ENCODE measurements at places on chromosomes 5 and 9.

GRCh38 chr9:87290241-87291052 lies 207.2 kb upstream of the DAPK1 start:
- no peak for DNase-seq

GRCh38 chr9:103900466-103900865 lies 193.6 kb upstream of the SMC2 start:
- DNase-seq = no peak

DNA sequence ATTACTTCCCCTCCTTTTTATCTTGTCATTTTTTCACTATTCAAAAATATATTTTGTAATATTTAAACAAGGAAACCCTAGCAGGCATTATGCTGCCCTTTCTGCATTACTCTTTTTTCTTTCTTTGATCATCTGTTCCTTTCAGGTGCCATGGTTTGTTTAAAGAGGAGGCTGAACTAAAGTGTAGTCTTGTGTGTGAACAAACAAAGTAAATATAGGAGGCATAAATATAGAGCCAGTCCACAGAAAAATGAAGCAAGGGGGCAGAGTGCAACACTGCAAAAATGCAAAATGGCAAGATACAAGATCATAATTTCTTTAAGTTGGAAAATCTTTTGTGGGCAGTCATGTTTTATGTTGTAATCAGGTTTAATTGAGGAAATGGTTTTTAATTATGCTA lies 947.3 kb upstream of the COX7C start:
- no peak for DNase-seq

- no peak for DNase-seq
These were observed 11.6 kb upstream of the DBN1 start for GRCh38 chr5:177484902-177485549.

- peak; percentile 21 for DNase-seq
These were observed 276.5 kb downstream of the ARHGEF28 start for GRCh38 chr5:73902327-73903051.

DNA sequence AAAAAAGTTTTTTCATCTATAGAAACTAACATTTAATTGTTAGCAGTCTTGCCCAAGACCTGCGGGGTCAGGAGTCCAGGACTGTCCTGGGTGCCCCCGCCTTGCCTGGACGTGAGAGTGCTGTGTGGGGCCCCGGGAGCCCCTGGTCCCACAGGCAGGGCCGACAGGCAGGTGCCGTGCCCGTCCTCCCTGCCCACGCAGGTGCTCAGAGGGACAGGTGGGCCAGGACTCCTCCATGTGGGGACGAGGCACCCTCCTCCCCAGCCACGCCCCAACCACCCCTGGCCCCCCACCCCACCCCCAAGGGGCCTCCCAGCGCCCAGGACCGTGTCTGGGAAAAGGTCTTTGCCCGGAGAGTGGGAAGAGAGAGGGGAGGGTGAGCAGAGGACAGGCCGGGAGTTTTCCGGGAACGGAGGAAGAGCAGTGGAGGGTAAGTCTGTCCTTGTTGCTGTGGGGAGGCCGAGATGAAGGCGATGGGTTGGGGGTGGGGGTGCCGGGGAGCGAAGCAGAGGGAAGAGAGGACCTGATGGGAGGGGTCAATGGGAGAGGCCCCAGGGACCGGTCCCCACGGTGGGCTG lies 2.7 kb upstream of the LCN12 start:
- no peak for DNase-seq

GRCh38 chr9:135410421-135410820 lies 69.2 kb upstream of the PPP1R26 start:
- DNase-seq = no peak

DNA sequence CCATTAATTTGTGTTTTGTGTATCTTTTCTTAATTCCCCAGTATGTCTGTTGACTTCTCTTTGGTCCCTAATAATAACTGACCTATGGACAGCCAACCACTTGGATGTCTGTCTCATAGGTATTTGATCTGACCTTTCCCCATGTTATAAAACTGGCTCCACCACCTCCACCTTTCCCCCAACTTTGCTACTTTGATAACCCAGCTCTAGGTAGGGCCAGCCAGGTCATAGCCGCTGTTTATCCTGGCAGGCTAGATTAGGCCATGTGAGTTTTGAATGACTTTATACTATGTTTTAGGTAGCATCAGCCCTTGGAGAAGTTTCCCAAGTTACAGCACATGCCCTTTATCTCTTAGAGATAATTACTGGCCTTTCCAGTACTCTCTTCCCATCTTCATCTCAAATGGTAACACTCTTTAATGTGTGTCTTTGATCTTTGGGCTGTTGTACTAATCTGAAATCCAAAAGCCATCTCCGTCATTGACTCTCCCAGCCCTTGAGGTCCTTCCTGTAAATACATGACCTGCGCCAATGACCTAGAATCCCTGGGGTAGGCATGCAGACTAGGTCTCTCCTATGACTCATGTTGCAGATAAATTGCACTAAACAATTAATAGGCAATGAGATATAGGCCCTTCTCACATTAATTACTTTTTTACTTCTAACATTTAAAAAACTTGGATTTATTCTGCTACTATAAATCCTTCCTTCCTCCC lies 152.6 kb downstream of the CD180 start:
- DNase-seq = no peak

- DNase-seq = no peak
These were observed 128.1 kb upstream of the LMX1B start for GRCh38 chr9:126485662-126486061.

- DNase-seq = no peak
These were observed 6.6 kb downstream of the PCDH12 start for GRCh38 chr5:141951332-141951781.

GRCh38 chr5:113617191-113617796 lies 103.8 kb downstream of the YTHDC2 start:
- DNase-seq = no peak

- no peak for DNase-seq
These were observed 240.0 kb upstream of the ADAMTSL1 start for GRCh38 chr9:18233776-18234445.

GRCh38 chr9:34929506-34930102 lies 28.5 kb upstream of the PHF24 start:
- DNase-seq = peak; percentile 67

DNA sequence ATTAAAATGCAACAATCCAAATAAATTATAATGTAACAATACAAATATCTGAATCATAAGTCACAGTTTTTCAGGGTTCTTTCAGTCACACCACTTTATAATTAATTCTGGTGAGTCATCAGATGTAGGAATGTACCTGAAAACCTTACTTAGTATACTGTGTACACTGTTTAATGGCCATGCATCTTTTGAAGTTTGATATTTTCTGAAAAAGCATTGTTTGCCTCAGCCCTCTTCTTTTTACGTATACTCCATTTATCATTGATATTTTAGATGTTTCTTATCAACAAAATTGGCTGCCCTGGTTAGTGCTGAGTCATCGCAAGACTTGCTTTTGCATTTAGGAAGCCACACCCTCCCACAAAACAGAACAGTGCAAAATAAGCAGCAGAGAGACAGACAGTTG lies 218.6 kb downstream of the PJA2 start:
- no peak for DNase-seq

DNA sequence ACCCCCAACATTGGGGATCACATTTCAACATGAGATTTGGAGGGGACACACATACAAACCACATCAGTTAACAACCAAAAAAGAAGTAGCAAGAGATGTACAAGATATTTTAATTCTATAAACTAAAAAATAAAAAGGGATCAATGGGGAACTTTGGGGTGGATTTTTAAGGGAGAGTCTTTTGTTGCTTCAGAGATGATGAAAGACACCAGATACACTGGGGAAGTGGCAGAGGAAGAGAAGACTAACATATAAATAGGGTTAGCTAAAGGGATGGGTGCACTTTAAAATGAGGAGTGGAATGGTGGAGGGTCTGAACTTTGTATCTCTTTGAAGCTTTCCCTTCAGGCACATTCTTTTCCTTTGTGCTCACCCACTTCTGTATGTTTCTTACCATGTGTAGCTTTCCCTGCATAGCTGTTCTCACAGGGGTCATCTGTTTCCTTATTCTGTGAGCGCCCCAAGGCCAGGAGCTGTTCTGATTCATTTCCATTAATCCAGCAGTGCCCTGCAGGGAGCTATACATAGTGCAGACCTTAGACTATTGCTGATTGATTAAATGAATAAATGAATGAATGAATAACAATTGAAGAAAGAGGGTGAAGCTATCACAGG lies 531.6 kb upstream of the KLF4 start:
- no peak for DNase-seq

- no peak for DNase-seq
These were observed 80.7 kb downstream of the HACD4 start for GRCh38 chr9:20950707-20951106.

DNA sequence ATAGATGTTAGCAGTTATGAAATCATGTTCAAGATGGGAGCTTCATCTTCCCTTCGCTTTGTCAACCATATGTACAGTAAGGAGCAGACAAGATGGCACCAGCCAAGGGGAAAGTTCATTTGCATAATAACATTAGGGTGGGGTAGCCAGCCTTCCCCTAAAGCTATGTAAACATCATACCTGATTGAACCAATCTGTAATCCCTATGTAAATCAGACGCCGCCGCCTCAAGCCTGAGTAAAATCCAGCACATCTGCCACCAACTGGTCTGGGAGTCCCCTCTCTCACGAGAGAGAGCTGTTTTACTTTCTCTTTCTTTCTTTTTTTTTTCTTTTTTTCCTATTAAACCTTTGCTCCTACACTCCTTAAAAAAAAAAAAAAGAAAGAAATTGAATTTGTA lies 30.8 kb upstream of the REEP2 start:
- no peak for DNase-seq

GRCh38 chr5:137791387-137791786 lies 37.2 kb upstream of the HNRNPA0 start:
- no peak for DNase-seq

DNA sequence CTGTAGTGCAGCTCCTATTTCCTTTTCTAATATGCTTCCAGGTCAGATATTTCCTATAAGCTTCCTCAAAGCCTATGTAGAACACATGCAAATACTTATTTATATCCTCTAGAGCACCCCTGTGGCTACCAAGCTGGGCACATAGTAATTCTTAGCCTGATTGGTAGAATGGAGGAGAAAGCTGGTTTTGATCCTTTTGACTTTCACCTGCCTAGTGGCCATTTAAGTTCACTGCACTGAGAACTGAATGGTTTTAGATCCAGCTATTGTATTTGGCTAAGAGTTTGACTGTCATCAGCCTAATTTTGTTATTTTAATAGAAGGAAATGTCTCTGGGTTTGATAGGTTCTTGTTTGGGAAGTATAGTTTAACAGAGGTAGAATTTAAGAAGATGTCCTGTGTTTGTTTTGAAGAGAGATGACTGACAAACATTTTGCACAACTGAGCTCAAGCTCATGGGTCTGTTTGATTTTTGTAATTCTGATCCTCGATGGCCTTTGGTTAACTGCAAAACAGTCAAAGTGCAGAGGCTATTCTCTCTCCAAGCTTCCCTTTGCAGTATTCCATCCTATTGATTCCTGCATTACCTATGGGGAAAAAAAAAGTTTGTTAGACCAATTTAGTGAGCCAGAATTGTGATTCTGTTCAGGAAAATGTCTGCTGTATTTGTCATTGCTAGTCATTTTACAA lies 85.4 kb downstream of the KCNN2 start:
- no peak for DNase-seq

DNA sequence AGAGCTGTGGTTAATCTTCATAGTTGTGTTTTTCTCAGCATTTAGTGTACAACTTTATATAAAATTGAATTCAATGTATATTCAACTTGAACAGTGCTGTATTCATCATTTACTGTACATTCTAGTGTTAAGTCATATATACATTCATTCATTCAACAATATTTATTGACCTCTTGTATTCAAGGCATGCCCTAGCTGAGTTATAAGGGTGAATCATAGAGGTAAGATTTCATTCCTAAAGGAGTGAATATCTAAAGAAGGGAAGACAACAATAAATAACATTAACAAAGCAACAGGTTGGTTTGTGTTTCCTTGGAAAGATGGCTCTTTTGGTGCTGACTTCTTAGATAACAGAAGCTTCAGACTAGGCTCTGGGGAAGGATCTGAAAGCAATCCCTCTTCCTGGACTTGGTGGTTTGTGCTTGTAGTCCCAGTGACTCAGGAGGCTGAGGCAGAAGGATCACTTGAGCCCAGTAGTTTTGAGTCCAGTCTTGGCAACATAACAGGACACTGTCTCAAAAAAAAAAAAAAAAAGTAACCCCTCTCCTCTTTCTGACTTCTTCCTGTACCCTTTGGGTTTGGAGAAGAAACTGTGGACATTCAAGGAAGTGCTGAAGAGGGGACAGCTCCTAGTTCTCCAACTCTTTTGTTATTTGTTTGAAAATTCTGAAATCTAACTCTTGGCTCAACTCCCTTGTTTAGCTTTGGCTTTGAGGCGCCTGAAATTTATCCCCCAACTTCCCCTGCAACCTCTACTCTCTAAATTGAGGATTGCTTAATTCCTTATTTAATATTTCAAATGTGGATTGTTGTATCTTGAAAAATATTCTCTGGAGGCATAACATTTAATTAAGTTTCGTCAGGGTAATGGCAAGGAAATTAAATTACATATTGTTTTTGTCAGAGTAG lies 80.2 kb downstream of the OSTF1 start:
- DNase-seq = no peak

DNA sequence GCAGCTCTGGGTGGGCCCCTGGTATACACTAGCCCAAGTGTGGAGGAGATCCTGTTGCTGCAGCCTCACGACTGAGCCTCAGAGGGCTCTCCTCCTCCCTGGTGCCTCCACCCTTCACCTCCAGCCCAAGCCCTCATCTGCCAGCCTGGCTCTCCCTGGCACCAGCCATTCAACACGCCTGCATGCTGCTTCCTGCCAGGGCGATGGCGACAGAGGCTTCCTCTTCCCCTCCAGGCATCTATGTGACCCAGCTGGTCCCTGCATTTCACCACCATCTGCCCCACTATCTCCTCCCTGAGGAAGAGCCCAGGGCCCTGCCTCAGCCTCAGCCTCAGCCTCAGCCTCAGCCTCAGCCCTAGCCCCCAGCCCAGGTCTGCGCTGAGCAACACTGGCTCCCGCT lies 54.8 kb upstream of the ANGPTL2 start:
- DNase-seq = no peak

- DNase-seq = no peak
These were observed 103.7 kb downstream of the C5orf15 start for GRCh38 chr5:133864711-133865110.

- DNase-seq = no peak
These were observed 113.4 kb downstream of the TLE1 start for GRCh38 chr9:81575956-81576355.

GRCh38 chr9:98833090-98833956 lies 25.9 kb downstream of the GALNT12 start:
- DNase-seq = no peak

DNA sequence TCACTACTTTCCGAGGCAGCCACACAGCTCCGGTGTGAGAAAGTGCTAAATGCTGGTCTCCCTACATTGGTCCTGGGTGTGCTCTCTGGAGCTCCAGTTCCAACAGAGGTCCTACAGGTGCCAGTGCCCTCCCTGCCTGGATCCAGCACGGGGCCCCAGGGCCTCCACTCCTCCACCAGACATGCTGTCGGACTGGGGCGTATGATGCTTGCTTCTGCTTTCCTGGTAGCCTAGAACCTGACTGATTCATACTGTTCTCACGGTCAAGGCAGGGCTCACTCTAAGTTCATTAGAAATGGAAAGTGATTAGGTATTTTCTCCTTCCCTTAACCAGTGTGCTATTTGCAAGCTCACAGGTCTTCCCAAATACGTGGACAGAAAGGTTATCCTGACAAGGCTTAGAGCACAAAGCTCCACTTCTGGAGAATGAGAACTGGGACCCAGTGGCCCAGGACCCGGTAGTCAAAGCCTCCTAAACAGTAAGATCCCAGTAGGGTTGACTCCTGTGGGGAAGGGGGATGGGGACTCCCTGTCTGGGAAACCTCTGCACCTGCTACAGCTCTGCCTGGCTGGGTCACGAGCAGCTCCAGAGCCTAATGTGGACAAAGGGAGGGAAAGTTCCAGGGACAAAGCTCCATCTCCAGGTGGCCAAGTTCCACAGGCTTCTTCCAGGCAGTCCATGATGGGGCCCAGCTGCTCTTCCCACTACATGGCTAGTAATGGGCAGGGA lies 98.1 kb downstream of the PAX5 start:
- no peak for DNase-seq
